ENCODE measurements at places on chromosomes 13 and 19. TPM values are rescaled to one million over a fixed set of nuclear protein-coding genes. Genes with fewer than 3 reads are reported as not detected.

PODNL1 gene
- total RNA-seq = not detected

LYPD5 gene
- total RNA-seq = 0.45 TPM

KCTD4 gene
- not detected for total RNA-seq

SPRED3 gene
- 1.9 TPM for total RNA-seq

KCTD12 gene
- total RNA-seq = 9.5 TPM

ZSWIM9 gene
- 9.0 TPM for total RNA-seq
